ENCODE measurements at places on chromosomes 7 and 10.

DNA sequence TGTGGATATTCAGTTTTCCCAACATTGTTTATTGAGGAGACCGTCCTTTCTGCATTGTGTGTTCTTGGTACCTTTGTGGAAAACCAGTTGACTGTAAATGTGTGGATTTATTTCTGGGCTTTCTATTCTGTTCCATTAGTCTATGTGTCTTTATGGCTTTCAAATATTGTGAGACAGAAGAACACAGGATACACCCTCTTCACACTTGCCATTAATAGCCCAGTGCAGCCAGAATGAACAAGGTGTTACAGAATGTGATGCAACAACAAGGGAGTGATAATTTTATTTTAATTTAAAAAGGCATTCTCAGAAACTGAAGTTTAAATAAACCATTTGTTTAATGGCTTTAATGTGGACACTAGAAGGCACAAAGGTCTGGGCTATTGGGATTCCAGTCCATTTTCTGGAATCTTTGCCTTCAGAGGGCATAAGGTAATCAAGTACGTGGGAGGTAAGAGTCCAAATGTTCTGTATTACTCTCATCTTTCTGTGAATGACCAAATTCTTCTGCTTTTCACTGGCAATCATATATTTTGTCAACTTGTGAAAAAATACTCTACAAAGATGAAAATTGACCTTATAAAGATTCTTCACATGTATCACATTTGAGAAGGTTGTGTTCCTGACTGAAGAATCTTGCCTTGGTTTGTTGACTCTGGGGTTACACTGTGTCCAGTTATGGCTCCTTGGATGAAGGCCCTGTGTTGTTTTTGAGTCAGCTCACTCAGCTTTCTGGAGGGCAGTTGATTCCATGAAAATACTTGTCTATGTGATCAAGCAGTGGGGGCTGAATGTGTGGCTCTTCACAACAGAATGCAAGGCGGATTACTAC, 962.7 kb downstream of the LRMDA start:
- DNase-seq, result no peak

DNA sequence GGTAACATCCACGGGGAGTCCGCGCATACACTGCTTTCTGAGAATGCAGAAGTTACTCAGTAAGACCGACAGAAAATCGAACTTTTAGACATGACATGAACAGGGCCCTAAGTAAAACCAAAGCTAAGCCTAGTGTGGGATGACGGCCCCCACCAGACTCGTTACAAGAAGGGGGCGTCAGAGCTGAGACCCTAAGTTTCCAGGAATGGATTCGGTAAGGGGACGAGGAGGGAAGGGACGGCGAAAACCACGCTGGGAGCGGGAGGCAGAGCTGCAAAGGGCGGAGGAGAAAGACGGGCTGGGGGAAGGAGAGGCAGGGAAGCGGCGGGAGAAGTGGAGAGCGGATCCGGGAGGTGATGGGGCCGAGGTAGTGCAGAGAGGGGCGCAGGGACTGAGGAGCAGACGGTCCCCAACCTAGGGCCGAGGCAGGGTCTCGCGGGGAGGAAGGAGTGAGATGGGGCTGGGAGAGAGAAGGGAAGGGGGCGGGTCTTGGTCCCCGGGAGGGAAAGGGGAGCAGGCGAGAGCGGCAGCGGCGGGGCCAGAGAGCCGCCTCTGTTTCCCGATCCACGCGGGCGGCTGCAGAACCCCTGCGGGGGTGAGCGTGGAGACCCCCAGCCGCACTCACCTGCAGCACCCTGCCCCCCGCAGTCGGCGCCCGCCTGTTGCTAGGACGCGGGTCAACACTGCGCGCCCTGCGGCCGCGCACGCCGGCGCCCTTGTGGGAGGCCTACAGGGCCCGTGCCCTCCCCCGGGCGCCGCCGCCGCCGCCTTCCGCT, 513 bp downstream of the ODAD2 start:
- no peak for DNase-seq

DNA sequence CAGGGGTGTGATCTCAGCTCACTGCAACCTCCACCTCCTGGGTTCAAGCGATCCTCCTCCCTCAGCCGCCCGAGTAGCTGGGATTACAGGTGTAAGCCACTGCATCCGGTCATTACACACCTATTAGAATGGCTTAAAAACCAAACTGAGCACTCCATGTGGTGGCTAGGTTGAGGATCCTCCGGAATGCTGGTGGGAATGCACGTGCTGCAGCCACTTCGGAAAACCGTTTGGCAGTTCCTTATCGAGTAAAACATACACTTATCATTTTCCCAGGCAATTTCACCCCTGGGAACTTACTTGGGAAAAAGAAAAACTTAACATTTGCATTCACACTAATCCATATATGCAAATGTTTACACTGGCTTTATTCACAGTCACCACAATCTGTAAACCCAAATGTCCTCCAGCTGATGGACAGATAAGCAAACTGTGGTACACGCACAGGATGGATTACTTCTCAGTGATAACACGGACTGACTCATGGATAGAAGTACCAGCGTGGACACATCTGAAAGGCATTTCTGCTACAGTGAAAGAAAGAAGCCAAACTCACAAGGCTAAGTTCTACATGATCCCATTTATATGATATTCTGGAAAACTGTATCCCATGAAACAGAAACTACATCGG, 20.4 kb downstream of the RFC2 start:
- no peak for DNase-seq

GRCh38 chr10:113563306-113564088, 10.6 kb downstream of the HABP2 start:
- DNase-seq, result no peak

DNA sequence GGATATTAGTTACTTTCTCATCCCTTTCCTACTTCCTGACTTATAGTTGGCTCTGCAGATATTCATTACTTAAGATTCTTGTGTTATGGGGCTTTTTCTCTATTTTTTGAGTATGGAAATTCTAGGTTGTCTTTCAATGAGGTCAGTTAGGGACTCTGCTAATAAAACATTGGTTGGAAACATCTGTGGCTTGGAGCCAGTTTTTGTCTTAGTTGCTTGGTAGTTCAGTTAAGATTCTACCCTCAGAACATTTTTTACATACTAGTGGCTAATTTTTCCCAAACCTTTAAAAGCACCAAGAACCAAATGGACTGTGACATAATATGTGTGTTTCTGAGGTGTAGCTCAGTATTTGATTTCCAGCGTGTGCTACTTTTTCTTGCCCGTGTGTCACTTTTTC, 305.6 kb upstream of the FZD1 start:
- DNase-seq, result no peak

DNA sequence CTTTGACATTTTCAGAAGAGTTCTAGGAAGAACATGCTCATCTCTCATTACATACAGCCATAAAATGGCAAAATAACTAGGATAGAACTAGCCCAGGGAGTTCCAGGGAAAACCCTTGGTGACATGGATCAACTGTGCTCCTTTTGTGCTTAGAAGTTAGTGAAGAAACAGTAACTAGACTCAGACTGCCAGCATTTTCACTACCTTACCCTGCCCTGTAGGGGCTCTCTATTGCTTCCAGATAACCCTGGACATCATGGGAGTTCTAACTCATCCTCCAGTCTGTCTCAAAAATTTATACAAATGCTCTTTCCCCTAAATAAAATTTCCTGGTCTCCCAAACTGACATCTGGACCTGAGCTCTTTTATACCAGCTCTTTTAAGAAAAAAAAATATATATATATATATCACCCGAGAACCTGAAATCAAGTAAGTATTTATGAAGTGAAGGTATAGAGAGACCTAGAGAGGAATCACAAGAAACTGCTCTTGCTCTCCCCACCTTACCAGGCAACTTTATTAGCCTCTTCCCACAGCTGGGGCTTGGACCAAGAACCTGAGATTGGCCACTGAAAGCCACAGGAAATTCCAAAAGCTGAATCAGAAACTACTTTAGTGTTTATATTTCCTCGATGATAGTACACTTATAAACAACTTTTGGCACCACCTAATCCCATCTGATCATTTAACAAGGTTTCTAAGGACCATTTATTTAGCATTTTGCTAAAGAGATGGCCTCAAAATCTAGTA, 101.4 kb downstream of the RELN start:
- DNase-seq, result no peak

GRCh38 chr7:93350338-93350737, 118.2 kb downstream of the VPS50 start:
- no peak for DNase-seq

GRCh38 chr7:9981742-9982349, 991.8 kb upstream of the PHF14 start:
- no peak for DNase-seq

GRCh38 chr7:8176370-8177081, 85.4 kb downstream of the ICA1 start:
- DNase-seq, result no peak

GRCh38 chr7:108280136-108280535, 150.0 kb upstream of the LAMB4 start:
- DNase-seq, result no peak

DNA sequence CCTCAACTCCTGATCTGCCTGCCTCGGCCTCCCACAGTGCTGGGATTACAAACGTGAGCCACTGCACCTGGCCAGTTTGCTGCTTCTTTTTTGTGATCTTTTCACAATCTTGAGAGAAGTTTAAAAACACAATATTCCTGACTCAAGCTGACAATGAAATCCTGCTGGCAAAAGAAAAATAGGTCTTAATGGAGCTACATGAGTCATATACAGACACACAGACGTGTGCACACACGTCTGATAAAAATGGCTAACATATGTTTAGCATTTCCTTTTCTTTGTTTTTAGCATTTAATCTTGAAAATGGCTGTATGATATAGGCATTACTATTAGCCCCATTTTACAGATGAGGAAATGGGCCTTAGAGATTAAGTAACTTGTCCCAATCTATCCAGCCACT, 29.4 kb upstream of the RAB18 start:
- no peak for DNase-seq

- DNase-seq, result no peak
Measured at GRCh38 chr7:142442396-142442795, 184.5 kb upstream of the PRSS58 start.

DNA sequence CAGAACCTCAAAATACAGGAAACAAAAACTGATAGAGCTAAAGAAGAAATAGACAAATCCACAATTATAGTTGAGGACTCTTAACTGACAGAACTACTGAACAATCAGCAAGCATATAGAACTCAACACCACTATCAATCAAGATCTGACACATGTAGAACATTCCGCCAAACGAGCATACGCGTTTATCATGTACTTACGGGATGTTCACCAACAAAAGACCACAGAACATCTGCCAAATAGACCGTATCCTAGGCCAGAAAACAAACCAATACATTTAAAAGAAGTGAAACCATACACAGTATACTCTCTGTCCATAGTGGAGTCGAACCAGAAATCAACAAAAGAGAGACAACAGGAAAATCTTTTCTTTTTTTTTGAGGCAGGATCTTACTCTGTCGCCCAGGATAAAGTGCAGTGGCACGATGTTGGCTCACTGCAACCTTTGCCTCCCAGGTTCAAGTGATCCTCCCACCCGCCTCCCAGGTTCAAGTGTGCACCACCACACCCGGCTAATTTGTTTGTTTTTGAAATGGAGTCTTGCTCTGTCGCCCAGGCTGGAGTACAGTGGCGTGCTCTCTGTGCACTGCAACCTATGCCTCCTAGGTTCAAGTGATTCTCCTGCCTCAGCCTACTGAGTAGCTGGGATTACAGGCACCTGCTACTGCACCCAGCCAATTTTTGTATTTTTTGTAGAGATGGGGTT, 5.1 kb downstream of the GNA12 start:
- DNase-seq, result no peak

GRCh38 chr10:119686465-119687191, 35.4 kb downstream of the BAG3 start:
- no peak for DNase-seq

DNA sequence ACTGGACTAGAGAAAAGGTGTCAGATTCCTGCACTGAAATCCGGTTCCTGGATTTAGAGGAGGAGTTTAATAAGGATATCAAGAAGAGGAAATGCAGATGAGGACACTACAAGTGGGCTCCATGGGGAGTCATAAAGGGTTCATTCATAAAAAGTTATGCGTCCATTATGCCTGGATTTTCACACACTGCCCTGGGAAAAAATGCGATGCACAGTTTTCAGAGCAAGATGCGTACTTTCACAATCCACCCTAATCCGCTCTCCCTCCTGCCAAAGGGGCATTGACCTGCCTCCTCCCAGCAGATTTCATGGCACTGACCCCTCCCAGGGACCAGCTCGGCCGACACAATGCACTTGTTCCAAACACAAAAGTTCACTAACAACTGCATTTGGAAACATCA, 42.2 kb upstream of the OPALIN start:
- DNase-seq, result no peak

GRCh38 chr7:85471740-85472139, 284.9 kb upstream of the SEMA3D start:
- DNase-seq, result no peak

GRCh38 chr7:46832136-46832535, 749.8 kb downstream of the TNS3 start:
- no peak for DNase-seq

GRCh38 chr7:71560354-71560995, 428.5 kb downstream of the GALNT17 start:
- DNase-seq, result no peak

GRCh38 chr7:45177801-45178200, 20.2 kb downstream of the RAMP3 start:
- no peak for DNase-seq

DNA sequence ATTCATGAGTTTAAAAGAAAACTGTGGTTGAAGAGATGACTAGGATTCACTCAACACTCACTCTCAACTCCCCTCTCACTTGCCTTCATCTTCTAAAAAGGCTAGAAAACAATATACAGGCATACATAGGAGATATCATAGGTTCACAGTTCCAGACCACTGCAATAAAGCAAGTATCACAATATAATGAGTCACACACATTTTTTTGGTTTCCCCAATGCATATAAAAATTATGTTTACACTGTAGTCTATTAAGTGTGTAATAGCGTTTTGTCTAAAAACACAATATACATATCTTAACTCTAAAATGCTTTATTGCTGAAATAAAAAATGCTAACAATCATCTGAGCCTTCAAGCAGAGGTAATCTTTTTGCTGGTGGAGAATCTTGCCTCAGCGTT, 104.9 kb upstream of the PDE1C start:
- DNase-seq, result no peak

- DNase-seq, result no peak
Measured at GRCh38 chr7:70812511-70812910, 319.4 kb upstream of the GALNT17 start.

GRCh38 chr7:138349841-138350700, 110.0 kb upstream of the TRIM24 start:
- DNase-seq, result no peak

DNA sequence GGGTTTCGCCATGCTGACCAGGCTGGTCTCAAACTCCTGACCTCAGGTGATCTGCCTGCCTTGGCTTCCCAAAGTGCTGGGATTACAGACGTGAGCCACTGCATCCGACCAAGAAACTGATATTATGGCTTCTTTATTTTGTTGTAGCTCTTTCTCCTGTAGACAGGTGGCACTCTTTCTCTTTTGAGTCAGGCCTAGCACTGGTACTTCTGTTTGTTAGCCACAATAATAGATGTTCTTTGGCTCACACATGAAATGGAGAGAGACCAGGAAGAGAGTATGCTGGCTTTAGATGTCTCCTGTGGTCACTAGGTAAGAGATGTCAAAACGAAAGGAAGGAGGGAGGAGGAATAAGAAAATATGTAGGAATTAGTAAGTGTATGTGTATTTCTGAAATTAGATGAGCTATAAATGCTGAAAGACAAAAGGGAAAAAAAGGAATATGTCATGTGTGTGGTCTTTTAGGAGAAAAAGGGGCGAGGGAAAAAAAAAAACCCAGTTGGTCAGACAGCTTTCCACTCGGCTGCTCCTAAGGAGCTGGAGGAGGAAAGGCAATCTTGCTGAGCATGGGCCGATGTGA, 78.7 kb downstream of the CLEC2L start:
- DNase-seq, result no peak

- no peak for DNase-seq
Measured at GRCh38 chr10:69718951-69719350, 82.8 kb upstream of the COL13A1 start.

- no peak for DNase-seq
Measured at GRCh38 chr7:78377532-78377931, 579.0 kb downstream of the PHTF2 start.
